Tibial nerve (tissue), 4 donors: ENCODE measurements at places on chromosomes 1 and 21.

GRCh38 chr1:20185834-20186782, at the start of the genes PLA2G2C and UBXN10:
Gene PLA2G2C, minus strand, starts transcription at chr1:20186518. Its CDS starts 9,155 bp downstream, at chr1:20177363.
Gene UBXN10, plus strand, starts transcription at chr1:20186096. Its CDS starts 4,466 bp downstream, at chr1:20190562.
- no peak for DNase-seq

GRCh38 chr1:90402893-90403849, 313.9 kb downstream of the BARHL2 start:
- no peak for DNase-seq

DNA sequence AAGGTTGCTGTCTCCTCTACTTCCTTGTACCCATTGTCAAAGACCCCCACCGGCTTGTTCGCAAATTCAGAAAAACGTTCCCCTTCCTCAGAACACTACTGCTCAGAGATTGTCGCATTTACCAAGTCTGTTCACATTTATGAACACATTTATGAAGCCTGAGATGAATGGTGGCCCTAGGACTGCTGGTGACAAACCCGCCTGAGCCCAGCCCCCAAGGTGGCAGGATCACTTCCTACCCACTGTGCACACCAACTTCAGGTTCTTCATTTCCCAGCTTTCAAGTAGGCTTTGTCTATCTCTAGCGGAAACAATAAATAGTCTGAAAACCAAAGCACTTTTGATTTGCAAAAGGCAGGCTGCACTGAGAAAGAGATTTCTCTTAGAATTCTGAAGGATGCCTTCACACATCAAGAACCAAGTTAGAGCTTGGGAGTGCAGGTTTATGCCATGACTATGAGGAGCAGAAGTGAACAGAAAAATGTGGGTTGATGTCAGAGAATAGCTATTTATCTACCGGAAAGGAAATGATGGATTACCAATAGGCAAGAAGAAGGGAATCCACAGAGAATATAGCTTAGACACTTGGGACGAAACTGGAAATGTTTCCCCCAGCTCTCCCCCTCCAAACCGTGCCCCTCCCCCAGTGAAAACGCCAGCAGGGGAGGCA, 200.5 kb downstream of the TOMM20 start:
- DNase-seq = no peak

- DNase-seq = no peak
Observed at GRCh38 chr1:186218654-186219352, 156.2 kb downstream of the TPR start.

GRCh38 chr1:30358500-30358899, 364.9 kb downstream of the MATN1 start:
- DNase-seq = no peak

DNA sequence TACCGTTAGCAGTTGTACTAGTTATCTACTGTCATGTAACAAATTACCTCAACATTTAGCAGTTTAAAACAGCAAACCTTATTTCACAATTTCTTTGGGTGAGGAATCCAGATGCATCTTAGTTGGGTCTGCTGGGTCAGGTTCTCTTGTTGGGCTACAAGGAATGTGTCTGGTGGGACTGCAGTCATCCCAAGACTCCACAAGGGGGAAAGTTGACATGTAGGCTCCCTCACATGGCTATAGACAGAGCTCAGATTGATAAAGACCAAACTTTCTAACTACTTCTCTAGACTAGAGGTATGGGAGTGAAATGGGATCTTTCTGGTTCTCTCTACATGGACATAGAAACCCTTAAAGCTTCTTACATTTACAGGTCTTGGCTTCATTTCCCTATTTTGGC, 160.9 kb downstream of the UCK2 start:
- DNase-seq = no peak

GRCh38 chr1:3821447-3821846, 25.1 kb upstream of the LRRC47 start:
- DNase-seq = no peak

DNA sequence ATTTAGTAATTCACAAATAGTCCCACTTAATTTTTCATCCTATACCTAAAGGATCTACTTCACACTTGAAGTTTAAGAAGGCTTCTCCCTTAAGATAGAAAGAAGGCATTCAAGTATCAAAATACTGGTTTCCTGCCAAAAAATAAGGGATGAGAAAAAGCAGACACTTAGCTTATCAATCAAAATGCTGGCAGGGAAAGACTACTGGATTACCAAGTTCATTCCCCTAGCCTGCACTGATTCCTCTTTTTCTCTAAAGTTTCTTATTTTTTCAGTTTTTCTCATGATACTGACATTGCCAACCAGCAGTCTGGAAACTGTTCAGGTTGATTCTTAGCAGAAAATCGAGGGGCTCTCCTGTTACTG, 204.6 kb downstream of the GABPA start:
- DNase-seq = no peak

- DNase-seq = no peak
Observed at GRCh38 chr1:40059960-40060750, 19.6 kb downstream of the CAP1 start.

GRCh38 chr1:175217721-175218531, 25.4 kb upstream of the KIAA0040 start:
- no peak for DNase-seq
